ENCODE measurements at places on chromosomes 13 and 19.

DNA sequence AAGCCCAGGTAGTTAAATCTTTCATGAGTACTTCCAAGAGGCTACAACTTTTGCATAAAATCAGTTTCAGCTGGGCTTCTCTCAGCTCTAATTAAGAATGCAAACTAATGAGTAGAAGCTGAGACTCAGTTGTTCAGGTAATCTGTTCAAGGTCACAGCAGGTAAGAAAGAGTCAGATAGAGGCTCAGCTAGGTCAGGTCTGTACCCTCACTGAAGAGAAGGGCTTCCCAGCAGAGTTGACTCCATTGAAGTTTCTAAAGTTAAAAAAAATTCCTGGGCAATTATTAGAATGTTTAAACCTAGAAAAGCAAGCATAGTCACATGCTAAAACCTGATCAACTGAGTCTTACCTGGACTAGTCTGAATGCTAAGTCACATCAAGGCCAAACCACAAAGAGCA, 42.1 kb downstream of the ESD start:
- peaks cover 3% of the 10 kb centered on the region for H3K27me3 ChIP-seq
- no peak overlapping the region for H3K27ac ChIP-seq
- peaks cover 10% of the 10 kb centered on the region for H3K36me3 ChIP-seq
- no peak overlapping the region for H3K4me3 ChIP-seq
- no peak for DNase-seq

DNA sequence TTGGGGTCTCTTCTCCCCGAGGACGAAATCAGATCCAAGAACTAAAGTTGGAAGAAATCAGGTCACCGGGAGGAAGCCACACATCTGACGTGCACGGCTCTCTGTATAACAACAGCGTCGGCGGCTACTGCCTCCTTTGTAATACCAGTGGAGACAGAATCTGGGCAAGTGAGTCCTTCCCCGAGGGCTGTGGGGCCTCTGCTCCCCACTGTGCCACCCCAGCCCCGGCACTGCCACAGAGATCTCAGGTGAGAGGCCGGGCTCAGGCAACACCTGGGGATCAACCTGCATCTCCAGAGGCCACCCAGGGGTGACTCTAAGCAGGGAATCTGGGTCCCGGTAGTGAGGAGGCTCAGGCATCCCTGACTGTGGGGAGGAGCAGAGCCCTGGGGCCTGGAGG, 33.7 kb upstream of the C13orf46 start:
- no peak overlapping the region for H3K27ac ChIP-seq
- H3K4me3 ChIP-seq = no peak overlapping the region
- peaks cover 3% of the 10 kb centered on the region for H3K27me3 ChIP-seq
- DNase-seq = no peak

GRCh38 chr19:40690050-40690692, at the start of gene NUMBL:
Gene NUMBL (minus strand): TSS chr19:40690651. CDS start chr19:40690483, 168 bp downstream.
- DNase-seq = no peak
- H3K4me3 ChIP-seq = peak within 1 kb of the TSS; percentile 95
- peaks cover 10% of the 10 kb centered on the region for H3K36me3 ChIP-seq
- H3K27ac ChIP-seq = peak within 1 kb of the TSS; percentile 95

GRCh38 chr13:40615619-40616018, 50.8 kb downstream of the FOXO1 start:
- H3K36me3 ChIP-seq = peaks cover 13% of the 10 kb centered on the region
- no peak overlapping the region for H3K27ac ChIP-seq
- no peak for DNase-seq
- peaks cover 38% of the 10 kb centered on the region for H3K4me1 ChIP-seq

GRCh38 chr13:49373716-49374115, 70.1 kb downstream of the CAB39L start:
- peaks cover 15% of the 10 kb centered on the region for H3K4me1 ChIP-seq
- DNase-seq = no peak
- H3K27me3 ChIP-seq = no peaks in the 10 kb centered on the region
- H3K27ac ChIP-seq = no peak overlapping the region

DNA sequence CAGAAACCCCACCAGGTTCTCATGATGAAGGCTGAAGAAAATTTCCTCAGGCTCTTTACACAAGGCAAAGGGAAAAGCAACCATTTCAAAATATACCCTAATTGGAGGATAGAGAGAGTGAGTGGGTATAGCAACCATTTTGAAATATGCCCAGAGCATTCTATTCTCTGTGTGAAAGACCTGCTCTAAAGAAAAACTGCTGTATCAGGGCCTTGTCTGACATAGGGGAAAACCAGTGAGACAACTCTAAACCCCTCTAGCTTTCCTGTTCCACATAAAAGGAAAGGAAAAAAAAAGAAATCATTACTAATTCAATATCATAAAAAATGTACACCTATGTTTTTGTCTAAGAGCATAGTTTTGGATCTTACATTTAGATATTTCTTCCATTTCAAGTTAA, 42.3 kb downstream of the TPTE2 start:
- H3K4me1 ChIP-seq = no peaks in the 10 kb centered on the region
- no peaks in the 10 kb centered on the region for H3K36me3 ChIP-seq
- H3K4me3 ChIP-seq = no peak overlapping the region
- no peak overlapping the region for H3K27ac ChIP-seq
- H3K27me3 ChIP-seq = no peaks in the 10 kb centered on the region

- H3K4me1 ChIP-seq = peaks cover 3% of the 10 kb centered on the region
- peaks cover 14% of the 10 kb centered on the region for H3K36me3 ChIP-seq
- H3K4me3 ChIP-seq = no peak overlapping the region
- DNase-seq = no peak
- H3K27ac ChIP-seq = no peak overlapping the region
- H3K27me3 ChIP-seq = no peaks in the 10 kb centered on the region
Observed at GRCh38 chr19:16378291-16378889, 53.8 kb downstream of the KLF2 start.

GRCh38 chr19:35458192-35458591, 10.1 kb downstream of the FFAR2 start:
- no peak overlapping the region for H3K4me3 ChIP-seq
- peak overlapping the region; percentile 35 for H3K27ac ChIP-seq
- H3K27me3 ChIP-seq = peaks cover 8% of the 10 kb centered on the region
- no peak for DNase-seq
- H3K36me3 ChIP-seq = no peaks in the 10 kb centered on the region

All from type B pancreatic cell (in vitro differentiated cells).